Activated CD4-positive, CD25-positive, alpha-beta regulatory T cell treated with anti-CD3 and anti-CD28 coated beads, Interleukin-2, amount 50 U/mL, for 72 hours (primary cell): ENCODE measurements at places on chromosomes 13 and 19.

DNA sequence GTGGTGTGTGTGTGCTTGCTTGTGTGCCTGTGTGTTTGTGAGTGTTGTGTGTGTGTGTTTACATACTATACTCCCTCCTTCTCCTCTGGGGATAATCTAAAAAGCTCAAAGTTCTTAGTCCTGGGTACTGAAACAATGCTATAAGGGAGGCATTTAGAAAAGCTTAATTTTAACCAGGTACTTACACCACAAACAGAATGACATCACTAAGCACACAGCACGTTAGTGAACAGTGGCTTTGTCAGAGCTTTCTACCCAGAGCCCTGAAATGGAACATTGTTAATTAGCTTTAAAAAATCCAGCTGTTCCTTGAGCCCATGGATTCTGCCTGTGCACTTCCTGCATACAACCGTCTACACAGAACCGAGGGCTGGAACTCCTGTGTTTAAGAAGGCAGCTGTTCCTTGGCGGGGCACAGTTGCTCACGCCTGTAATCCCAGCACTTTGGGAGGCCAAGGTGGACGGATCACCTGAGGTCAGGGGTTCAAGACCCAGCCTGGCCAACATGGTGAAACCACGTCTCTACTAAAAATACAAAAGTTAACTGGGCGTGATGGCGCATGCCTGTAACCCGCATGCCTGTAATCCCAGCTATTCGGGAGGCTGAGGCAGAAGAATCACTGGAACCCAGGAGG lies 69.6 kb upstream of the RNF113B start:
- DNase-seq: no peak

DNA sequence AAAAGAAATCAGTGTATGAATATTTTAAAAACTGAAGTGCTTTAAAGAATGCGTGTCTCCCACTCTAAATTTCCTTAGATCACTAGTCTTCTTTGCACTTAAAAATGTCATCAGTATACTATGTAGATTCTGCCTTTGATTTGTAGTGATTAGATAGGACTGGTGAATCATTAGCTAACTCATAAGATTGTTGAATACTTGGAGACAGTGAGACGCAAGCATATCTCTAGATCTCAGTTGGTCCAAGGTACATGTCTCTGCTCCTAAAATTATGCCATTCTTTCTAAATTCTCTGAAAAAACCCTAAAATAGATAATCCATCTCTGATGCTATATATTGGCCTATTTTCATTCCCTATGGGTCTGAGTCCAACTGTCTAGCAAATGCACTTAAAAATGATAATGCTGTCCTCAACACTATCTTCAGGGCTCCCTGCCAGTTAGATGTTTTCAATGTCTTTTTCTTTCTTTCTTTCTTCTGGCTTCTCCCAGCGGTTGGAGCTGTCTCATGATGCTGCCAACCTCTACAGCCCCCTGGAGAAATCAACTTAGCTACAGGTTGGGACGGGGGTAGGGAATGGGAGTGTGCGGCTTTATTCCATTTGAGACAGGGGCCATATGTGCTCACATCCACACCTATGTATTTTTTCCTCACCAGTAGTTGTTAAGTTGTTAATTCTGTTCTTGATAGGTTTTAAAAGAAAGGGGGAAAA lies 301.0 kb downstream of the NDFIP2 start:
- DNase-seq: no peak

- DNase-seq: peak; percentile 67
These were observed 749 bp downstream of the GATAD2A start for GRCh38 chr19:19405971-19406877.

DNA sequence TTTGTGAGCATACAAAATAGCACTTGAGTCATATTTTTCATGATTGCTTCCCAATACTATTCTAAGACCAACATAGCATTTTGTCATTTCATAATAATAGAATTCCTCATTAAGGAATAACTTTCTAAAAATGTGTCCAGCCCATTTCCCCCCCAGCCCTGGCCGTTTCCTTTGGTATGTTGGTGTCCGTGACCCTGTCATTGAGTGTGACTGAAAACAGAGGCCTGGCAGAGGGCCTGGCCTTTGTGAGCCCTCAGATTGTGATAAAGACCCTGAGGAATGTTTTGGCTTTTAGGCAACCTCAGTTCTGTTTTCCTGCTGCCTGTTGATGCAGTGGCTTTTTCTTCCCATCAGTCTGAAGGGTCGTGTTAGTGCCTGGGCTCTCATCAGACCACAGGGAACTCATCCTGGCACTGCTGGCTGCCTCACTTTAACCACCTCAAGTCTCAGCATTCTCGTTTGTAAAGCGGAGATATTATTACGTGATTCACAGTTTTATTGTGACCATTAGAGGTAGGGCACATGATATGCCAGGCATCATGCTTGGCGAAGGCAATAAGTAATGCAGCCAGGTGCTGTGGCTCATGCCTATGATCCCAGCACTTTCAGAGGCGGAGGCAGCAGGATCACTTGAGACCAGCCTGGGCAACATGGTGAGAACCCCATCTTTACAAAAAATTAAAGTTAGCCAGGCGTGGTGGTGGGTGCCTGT lies 13.8 kb downstream of the SPINT2 start:
- DNase-seq: no peak

- no peak for DNase-seq
These were observed 15.1 kb downstream of the BRCA2 start for GRCh38 chr13:32330441-32330840.

- peak; percentile 83 for DNase-seq
These were observed 722 bp upstream of the ICAM1 start for GRCh38 chr19:10270180-10270615.

- no peak for DNase-seq
These were observed 2.1 kb upstream of the GRTP1 start for GRCh38 chr13:113365971-113366588.

DNA sequence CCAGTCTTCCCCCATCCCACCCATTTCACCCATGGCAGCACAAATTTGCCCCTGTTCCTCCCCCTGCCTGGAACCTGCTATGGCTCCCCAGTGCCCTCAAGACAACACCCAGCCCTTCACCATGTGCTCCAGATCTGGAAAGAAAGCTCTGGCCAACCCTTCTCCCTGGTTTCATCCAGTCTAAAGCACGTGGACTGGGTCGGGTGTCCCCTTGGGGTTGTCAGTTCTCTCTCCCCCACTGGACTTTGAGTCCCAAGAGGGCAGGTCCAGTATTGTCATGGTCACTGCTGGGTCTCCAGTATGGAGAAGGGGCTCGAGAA lies 19.6 kb upstream of the PNMA8B start:
- DNase-seq: no peak

DNA sequence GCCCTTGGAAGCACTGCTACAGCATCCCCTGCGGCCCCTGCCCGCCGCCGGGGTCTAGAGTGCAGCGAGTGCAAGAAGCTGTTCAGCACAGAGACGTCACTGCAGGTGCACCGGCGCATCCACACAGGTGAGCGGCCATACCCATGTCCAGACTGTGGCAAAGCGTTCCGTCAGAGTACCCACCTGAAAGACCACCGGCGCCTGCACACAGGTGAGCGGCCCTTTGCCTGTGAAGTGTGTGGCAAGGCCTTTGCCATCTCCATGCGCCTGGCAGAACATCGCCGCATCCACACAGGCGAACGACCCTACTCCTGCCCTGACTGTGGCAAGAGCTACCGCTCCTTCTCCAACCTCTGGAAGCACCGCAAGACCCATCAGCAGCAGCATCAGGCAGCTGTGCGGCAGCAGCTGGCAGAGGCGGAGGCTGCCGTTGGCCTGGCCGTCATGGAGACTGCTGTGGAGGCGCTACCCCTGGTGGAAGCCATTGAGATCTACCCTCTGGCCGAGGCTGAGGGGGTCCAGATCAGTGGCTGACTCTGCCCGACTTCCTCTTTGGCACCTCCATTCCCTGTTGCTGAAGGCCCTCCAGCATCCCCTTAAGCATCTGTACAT lies 4.9 kb downstream of the ZNF574 start:
- no peak for DNase-seq

GRCh38 chr13:111131048-111131447 lies 15.9 kb downstream of the ARHGEF7 start:
- no peak for DNase-seq

GRCh38 chr13:22487932-22488331 lies 692.8 kb upstream of the SGCG start:
- DNase-seq: no peak

DNA sequence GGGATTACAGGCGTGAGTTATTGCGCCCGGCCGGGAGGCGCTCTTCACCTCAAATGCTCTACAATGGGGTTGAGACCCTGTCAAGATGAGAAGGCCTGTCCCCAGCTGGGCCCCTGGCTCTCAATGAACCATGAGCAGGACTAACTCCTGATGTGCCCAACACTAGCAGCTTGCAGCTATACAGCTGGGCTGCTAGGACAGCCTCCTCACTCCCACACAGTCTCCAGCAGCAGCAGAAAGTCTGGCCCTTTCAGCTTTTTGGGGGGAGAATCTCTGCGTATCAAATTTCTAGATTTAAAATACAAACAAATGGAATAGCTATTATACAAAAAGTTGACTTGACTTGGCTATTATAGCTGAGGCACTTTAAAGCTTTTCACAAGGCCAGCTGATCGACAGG lies 30.2 kb downstream of the TMTC4 start:
- DNase-seq: no peak

- no peak for DNase-seq
These were observed 86.1 kb downstream of the KLF12 start for GRCh38 chr13:74047931-74048600.

DNA sequence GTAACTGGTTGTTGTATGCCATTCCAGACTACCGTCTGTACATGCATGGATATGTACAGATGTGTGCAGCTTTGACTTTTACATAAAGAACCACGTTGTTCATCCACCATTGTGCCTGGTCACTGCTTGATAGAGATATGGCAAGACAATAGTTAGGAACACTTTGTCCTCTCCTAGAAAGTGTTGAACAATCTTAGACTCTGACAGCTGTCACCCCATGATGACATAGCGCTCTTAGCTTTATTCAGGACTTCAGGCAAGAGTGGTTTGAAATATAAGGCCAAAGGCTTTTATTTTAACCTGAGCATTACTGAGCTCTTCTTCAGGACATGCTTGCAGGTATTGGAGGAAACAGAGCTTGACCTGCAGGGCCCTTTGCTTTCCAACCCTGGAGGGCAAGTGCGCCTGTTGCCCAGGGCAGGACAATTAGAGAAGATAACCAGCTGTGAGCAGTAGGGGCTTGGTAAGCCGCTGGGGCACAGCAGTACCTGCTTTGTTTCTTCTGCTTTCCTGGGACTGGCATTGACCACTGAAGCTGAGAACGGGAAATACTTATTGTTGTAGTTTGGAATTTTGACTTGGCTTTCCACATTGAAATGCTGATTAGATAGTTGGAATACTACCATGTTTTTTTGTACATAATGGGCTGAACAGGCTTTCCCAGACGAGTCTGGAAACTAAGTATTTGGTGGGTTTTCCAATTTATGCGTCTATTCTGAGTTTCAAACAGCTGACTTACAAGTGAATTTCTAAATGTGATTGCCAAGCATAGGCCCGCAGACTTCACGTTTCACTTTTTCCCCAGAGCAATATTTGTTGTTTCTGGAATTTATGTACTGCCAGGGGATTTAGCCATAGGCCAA lies 51.1 kb downstream of the GARRE1 start:
- DNase-seq: no peak

DNA sequence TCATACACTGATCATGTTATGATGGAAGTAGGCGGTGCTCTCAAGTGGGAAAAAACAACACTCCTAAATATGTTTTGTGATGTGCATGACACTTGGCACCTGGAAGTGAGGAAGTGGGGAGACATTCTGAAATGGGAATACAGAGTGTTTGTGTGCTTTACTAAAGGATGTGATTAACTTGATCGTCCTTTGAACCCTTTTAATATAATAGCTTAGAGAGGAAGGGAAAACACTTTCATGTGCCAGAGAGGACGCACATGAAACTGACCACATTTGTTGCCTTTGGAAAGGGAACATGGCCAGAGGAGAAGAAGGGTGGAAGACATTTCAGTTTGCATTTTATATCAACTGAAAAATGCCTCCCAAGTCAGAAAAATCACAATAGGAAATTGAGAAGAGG lies 31.4 kb downstream of the SMAD9 start:
- no peak for DNase-seq

GRCh38 chr19:2726904-2727639 lies 5.9 kb upstream of the DIRAS1 start:
- no peak for DNase-seq

- no peak for DNase-seq
These were observed 149.2 kb downstream of the COL4A1 start for GRCh38 chr13:110157718-110158117.

DNA sequence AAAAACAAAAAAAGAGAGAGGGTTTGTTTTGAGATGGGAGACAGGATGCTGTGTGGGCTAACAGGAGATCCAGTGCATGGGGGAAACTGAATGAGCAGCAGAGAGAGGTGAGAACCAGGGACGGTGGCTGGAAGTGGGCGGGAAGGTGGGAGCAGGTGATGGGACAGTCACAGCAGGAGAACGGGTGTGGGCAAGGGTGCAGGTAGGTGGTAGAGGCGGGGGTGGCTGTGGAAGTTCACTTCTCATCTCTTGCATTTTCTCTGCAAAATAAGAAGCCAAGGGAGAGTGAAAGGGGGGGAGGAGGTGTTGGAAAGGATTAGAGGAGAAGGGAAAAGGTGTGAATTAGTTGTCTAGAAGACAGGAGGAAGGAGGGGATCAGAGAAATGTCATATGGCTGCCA lies 21.9 kb downstream of the FBXO17 start:
- no peak for DNase-seq

DNA sequence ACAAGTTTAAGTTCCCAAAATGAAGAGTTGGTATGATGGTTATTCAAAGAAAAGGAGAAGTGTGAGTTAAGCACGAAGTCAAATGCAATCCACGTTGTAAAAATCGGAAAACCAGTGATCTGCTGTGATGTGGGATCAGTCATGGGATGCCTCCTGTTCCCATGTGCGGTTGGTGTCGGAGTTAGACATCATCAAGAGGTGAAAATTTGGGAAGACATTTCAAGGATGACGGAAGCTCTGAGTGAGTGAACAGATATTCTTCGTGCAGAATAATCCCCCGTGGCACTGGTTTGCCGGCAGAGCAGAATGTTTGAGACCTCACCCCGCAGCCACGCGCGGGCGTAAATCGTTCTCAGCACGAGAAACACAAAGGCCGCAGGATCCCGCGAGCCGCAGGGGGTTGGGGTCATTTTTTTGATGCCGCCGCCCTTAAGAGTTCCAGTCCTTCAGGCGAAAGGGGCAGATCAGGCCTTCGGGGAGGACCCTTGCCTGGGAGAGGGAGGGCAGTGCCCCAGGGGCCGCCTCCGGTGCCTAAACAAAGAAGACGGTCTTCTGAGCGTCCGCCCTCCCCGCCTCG lies 13.7 kb upstream of the SOX1 start:
- DNase-seq: no peak

GRCh38 chr19:39407660-39408391 lies 1.2 kb downstream of the ZFP36 start:
- DNase-seq: peak; percentile 66
